ENCODE measurements at places on chromosomes 2 and 18.

DNA sequence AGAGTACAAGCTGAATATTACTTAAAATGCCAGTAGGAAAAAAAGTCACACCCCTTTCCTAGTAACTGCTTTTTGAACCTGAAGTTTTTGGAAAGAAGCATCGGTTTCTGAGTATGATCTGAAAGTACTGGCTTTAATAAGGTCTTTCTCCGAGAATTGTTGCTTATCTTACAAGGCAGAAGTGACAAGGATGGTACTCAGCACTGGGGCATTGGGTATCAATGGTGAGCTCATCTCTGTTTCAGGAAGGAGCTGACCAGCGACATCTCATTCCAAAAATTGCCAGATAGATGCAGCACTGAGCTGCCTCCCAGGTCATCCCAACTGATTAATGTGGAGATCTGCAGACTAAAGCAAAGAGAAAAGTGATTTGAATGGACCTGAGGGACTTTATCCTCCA lies 85.4 kb downstream of the FMNL2 start:
- DNase-seq, result no peak

DNA sequence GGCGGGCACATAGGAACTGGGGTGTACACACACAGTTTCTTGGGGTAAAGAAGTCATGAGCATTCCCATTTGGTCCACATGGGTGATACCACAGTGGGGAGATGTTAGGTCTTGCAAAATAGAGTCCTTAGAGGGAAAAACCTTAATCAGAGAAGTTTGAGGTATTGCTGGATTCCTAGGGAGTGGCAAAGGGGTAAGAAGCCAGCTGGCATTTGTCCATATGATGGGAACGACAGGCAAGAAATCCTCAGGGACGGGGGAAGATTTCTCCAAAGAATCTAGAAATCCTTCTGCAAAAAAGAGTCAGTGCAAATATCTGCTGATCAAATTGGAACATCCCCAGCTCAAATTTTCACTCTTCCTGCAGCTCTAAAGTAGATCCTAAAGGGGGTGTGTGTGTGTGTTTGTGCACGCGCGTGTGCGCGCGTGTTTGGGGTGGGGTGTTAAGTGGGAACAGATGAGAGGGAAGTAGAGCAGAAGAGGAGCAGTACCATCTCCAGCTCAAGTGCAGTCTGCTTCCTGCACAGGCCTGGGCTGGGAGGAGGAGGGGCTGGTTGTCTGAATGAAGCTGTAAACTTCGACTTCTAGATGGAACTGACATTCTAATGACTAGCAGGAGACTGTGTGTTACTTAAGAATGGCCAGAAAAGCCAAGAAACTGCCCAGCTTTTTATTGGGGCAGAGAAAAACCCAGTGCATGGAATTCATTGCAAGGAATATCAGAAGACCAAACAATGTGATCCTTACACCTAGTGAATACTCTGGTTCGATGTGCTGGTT lies 168.0 kb downstream of the SPP2 start:
- DNase-seq, result no peak

- DNase-seq, result no peak
Observed at GRCh38 chr2:161400076-161400475, 16.0 kb upstream of the TBR1 start.

DNA sequence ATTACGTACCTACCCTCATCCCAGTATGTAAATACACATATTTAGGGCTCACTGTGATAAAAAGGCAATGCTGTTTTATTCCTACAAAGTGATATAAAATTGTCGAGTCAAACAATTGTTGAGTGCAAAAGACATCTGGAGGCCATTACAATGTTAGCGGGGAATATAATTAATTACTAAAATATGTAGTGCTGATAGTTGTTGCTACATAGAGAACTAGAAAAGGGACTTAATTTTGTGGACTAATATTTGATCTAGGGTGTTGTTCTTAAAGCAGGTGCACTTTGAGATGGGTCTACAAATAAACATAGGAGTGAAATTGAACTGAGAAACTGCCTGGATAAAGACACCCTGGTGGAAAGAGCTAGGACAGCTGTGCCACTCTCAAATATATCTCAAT lies 300.1 kb downstream of the NOL4 start:
- DNase-seq, result no peak

DNA sequence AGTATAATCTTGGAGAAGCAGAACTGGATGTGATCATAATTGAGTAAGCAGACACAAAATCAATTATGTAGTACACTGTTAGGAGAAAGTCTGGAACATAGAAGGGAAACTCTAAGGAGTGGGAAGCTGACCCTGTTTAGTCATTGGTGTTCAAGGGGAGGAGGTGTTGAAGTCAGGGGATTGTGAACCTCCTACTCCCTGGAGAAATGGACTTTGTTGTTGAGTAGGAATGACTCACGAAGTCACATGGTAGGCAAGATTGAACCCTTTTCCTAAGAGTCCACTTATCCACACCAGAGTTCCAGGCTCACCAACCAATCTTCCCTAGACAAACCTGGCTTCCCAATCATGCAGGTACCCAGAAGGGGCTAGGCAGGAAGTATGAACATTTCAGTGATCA lies 81.0 kb upstream of the BCL11A start:
- DNase-seq, result no peak

- DNase-seq, result no peak
Observed at GRCh38 chr2:12335995-12336394, 380.7 kb upstream of the TRIB2 start.

DNA sequence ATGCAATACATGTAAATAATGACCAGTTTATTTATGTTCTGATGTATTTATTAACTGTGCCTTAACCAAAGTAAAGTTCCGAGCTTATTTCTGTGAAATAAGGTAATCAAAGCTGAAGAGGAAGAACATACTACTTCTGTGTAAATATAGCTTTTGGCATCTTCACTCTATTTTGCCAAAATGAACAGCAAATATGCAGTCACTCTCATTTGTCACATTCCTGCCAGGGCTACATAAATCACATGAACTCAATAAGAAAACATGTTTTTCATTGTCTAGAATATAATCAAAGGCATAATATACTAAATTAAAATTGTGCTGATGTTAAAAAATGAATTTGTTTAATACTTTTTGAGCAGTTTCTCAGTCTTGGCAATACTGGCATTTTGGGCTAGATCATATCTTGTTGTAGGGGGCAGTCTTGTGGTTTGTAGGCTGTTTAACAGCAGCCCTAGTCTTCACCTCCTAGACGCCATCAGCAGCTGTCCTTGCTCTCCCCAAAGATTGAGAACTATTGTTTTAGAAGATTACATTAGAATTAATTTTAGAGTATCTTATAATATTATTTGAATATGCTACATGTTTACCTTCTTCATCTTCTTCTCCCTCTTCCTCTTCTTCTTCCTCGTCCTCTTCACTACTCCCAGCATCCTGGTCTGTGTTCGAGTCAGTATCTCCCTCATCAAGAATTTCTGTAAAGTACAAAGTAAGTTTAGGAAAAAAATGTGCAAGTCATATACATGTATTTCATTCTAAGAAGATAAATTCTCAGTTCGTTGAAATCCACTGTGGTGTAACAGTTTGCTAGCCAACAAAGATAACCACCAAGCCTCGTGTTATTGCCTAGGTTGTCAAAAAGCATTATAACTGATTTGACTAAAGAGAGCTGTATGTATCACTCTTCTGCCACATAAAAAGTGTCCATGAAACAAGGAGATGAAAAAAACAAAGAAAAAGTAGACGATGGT lies 41.5 kb downstream of the CWC22 start:
- no peak for DNase-seq

DNA sequence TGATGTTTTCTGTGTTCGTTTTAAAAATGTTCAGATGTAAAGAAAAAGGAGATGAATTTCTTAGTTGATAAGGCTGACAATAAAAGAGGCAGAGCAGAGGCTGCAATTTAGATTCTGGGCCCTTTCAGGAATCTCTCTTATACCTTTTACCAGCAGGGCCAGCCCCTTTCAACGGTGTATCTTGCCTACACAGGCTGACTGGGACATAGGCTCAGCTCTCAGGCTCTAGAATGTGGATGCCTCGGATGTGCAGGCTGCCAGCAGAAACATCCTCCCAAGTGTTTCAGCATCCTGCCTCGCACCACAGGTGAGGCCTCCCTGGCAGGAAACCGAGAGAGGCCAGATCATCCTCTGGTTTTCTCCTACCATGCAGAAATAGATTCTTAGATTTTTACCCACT lies 3.4 kb downstream of the C2orf80 start:
- no peak for DNase-seq

GRCh38 chr2:56130463-56131070 lies 53.2 kb upstream of the CCDC85A start:
- no peak for DNase-seq

DNA sequence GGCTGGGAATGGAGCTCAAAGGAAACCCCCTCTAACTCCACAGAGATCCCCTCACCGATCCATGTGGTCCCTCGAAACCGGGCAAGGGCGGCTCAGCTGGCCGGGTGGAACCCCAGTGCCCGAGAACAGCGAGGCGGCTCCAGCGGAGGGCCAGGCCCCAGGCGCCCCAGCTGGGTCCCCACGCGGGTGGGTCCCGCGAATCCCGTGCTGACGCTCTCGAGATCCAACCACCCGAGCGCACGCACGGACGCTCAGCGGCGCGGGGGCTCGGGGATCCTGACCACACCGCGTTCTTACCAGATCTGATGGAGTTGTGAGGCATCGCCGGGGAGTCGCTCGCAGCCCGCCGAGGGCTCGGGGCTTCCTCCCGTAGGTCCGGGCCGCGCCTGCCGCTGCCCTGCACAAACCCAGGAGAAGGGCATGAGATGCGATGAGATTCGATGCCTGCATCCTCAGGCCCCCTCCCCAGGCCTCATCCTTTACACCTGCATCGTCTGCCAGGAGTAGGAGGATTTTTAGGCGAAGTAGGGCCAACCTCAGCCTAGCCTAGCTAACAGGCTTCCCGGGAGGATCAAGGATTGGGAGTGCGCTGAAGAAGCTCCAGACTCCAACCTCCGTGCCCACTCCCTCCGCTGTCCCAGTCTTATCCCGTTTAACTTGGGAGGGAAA lies 514 bp downstream of the PAX8 start:
- no peak for DNase-seq

DNA sequence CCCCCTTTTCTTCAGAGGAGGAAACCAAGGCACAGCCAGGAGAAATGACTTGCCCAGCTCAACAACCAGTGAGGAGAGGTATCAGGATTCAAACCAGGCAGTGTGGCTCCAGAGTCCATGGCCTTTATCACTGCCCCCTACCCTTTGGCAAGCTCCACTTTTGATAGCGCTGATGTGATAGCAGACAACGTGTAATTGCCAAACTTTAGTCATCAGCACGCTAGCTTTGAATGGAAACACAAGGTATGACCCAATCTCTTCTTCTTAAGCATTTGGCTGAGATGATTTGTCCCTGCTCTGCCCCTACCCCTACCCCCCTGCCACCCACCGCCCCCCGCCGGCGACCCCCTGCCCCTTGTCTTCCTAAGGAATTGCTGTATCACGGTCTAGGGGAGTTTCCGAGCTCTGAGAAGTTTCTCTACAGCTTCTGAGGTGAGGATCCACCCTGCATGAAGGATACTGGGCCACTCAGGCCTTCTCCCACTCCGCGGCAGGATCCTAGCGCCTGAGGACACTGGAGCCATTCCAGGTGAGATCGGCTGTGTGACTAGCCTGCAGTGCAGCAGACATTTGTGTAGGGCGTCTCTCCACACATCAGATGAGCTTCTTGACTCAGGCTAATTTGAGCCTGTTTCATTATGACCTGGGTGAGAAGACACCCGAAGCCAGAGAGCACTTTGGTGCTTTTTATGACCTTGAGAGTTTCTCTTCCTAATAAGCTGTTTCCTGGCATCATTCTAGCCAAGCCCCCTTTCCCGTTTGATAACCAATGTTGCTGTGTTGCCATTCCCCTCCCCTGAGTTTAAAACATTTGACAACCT lies 75.1 kb upstream of the MAP4K4 start:
- no peak for DNase-seq

DNA sequence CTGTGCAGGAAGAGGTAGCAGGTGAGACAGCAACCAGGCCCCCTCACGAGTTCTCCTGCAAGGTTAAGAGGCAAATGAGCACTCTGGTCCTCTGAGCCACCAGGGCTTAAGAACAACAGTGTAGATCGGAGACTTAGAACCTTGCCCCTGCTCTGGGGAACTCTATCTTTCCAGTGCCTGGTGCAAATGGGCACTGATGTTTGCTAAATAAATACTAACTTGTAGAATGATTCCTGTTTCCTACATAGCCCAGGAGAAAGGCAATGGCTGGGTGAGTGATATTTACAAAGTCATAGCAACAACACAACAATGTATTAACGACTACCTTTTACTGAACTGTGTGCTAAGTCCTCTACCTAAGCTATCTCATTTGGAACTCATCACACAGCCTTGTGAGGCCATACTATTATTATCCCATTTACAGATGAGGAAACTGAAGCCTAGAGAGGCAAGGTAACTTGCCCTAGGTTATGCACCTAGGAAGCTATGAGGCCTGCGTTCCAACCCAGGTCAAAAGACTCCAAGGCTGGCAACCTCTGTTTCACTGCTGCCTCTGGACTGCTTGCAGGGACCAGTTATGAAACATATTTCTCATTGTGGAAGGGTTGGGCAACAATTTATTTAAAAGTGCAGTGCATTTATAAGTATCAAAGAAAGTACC lies 4.3 kb downstream of the ATP8B1 start:
- no peak for DNase-seq

DNA sequence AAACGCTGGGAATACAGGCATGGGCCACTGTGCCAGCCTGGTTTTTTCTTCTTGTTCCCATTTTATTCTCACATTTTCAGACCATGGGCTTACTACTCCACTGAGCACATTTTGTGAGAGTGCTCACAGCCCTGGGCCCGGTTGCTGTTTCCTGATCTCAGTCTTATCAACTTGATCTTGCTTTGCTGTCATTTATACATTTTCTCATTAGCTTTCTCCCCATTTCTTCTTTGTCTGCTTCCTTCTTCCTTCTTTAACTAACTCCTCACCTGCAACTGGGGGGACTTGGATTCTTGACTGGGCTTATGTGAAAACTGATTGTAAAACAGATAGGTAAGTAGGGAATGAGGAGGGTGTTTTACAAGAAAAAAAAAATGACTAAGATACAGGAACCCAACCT lies 117.3 kb downstream of the PLB1 start:
- no peak for DNase-seq

GRCh38 chr2:72041638-72042111 lies 106.0 kb downstream of the CYP26B1 start:
- DNase-seq, result no peak

DNA sequence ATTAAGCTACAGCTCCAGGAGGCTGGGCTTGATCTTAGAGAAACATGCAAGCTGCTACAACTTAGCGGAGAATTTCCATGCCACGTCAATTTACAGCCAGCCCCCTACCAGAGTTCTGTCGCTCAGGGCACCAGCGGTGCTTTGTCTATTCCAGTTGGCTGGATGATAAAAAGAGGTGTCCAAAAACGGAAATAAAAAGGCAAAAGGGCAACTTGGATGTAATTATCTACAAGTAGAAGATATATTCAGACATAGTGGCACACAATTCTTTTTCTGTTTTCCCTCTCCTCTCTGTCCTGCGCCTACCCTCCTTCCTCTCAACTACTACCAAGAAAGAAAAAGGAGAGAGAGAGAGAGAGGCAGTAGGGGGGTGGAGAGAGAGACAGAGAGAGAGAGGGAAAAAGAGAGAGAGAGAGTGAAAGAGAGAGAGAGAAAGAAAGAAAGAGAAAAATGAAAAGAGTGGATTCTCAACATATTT lies 363 bp upstream of the RFTN2 start:
- no peak for DNase-seq

Measured in activated effector memory CD4-positive, alpha-beta T cell treated with Interleukin-2 at 50 U/mL for 16 hours (primary cell).